Muscle of leg (tissue), 16 donors: ENCODE measurements at places on chromosomes 7 and 10.
A peak's percentile ranks its signal among the peaks of the same experiment; 100 is the strongest.

DNA sequence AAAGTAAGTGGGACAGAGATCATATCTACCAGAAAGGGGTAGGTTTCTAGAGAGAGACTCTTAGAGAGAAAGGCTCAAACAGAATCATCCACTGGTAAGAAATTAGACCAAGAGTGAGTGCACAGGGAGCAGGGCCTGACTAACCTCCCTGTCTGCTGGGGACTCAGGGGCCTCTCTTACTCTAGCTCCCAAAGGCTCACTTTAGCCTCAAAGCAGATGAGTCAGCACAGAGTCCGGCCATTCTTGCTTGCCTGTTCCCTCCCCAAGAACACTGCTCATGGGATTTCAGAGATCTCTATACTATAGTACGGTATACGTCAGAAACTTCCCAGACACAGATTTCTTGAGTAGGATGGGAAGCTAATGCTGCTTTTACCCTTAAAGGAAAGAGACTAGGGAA, 32.7 kb downstream of the RBM28 start:
- DNase-seq: no peak
- peaks cover 61% of the 10 kb centered on the region for H3K36me3 ChIP-seq
- H3K4me3 ChIP-seq: no peak overlapping the region
- no peaks in the 10 kb centered on the region for H3K27me3 ChIP-seq

- H3K27me3 ChIP-seq: no peaks in the 10 kb centered on the region
- H3K36me3 ChIP-seq: no peaks in the 10 kb centered on the region
Measured at GRCh38 chr7:99106411-99106810, 37.5 kb downstream of the SMURF1 start.

GRCh38 chr10:101000127-101000914, 713 bp downstream of the LZTS2 start:
- peaks cover 33% of the 10 kb centered on the region for H3K36me3 ChIP-seq
- peak overlapping the region; percentile 67 for H3K4me3 ChIP-seq
- H3K27me3 ChIP-seq: no peaks in the 10 kb centered on the region
- H3K4me1 ChIP-seq: peaks cover 70% of the 10 kb centered on the region

- peaks cover 15% of the 10 kb centered on the region for H3K4me1 ChIP-seq
- H3K27ac ChIP-seq: no peak overlapping the region
- peaks cover 2% of the 10 kb centered on the region for H3K36me3 ChIP-seq
- peaks cover 6% of the 10 kb centered on the region for H3K27me3 ChIP-seq
- no peak overlapping the region for H3K4me3 ChIP-seq
Measured at GRCh38 chr7:149498811-149499210, 1.2 kb upstream of the ZNF746 start.

DNA sequence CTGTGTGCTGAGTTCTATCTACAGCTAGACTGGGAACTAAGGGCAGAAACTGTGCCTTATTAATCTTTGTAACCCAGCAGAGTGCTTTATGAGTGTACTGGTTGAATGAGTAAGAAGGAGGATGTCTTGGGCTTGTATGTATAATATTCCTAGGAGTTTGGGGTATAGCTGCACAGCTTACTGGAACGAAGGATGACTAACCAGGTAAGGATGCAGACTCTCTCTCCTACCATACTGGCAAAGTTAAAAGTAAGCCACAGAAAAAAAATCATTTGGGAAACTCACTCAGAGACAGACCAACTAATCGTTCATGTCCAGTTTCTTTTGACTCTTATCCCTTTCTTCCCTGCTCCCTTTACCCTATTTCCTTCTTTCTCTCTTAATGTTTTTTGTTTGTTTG, 1.4 kb upstream of the DHTKD1 start:
- no peak for DNase-seq
- H3K4me3 ChIP-seq: no peak overlapping the region
- peaks cover 7% of the 10 kb centered on the region for H3K4me1 ChIP-seq
- no peak overlapping the region for H3K27ac ChIP-seq

GRCh38 chr10:9010931-9011670, 956.6 kb downstream of the GATA3 start:
- H3K27ac ChIP-seq: no peak overlapping the region
- no peaks in the 10 kb centered on the region for H3K4me1 ChIP-seq
- H3K36me3 ChIP-seq: no peaks in the 10 kb centered on the region
- H3K4me3 ChIP-seq: no peak overlapping the region
- H3K27me3 ChIP-seq: no peaks in the 10 kb centered on the region

DNA sequence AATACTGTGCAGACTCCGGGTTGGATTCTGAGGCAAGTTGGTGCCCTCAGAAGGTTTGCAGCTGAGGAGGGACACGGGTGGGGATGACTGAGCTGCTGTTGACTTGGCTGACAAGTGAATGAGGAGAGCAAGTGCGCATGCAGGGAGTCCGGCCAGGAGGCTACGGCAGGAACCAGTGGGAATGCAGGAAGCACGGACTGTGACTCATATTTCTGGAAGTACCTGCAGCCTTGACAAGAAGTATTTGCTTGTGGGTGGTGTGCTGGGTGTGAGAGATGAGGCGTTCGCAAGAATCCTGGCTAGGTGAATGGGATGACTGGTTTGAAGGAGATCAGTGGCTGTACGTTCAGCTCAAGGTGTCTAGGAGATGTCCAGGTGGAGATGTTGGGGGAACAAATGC, 30.8 kb upstream of the FXYD4 start:
- peaks cover 4% of the 10 kb centered on the region for H3K4me1 ChIP-seq
- H3K27ac ChIP-seq: no peak overlapping the region
- DNase-seq: no peak
- H3K27me3 ChIP-seq: no peaks in the 10 kb centered on the region
- H3K4me3 ChIP-seq: no peak overlapping the region

- H3K36me3 ChIP-seq: no peaks in the 10 kb centered on the region
- H3K4me1 ChIP-seq: peaks cover 6% of the 10 kb centered on the region
- peak; percentile 95 for DNase-seq
- H3K4me3 ChIP-seq: no peak overlapping the region
- H3K27ac ChIP-seq: no peak overlapping the region
Measured at GRCh38 chr7:87512906-87513305, 37.4 kb upstream of the ABCB4 start.

- H3K27ac ChIP-seq: no peak overlapping the region
- DNase-seq: no peak
- H3K4me1 ChIP-seq: peaks cover 12% of the 10 kb centered on the region
- H3K4me3 ChIP-seq: no peak overlapping the region
- H3K36me3 ChIP-seq: no peaks in the 10 kb centered on the region
Measured at GRCh38 chr7:151888079-151889067, 11.5 kb upstream of the PRKAG2 start.

GRCh38 chr7:24318326-24318725, 34.3 kb downstream of the NPY start:
- no peaks in the 10 kb centered on the region for H3K27me3 ChIP-seq
- no peak overlapping the region for H3K4me3 ChIP-seq
- no peaks in the 10 kb centered on the region for H3K4me1 ChIP-seq
- H3K36me3 ChIP-seq: no peaks in the 10 kb centered on the region

DNA sequence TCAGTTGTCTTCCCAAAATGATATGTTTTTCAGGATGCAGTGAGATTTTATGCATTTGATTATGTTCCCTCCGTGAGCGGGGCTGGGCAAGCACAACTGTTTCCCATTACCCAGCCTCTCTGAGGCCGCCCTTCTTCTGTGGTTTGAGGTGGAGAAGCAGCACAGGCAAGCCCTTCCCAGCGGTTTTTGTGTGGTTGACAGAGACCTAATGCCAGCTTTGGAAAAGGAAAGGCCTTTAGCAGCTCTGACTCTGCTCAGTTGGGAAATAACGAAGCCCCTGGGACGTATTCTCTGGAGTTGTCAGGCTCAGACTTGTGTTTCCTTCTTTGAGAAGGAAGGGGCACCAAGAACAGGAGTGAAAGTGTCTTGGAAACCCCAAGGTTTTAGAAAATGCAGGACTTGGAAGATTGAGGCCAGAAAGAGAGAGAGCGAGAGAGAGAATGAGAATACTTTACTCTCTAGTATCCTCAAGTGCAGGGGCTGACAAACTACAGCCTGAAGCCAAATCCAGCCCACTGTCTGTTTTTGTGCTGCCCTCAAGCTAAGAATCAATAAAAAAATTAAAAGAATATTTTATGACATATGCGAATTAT, 20.6 kb upstream of the PDCD4 start:
- DNase-seq: peak; percentile 53
- H3K36me3 ChIP-seq: no peaks in the 10 kb centered on the region
- H3K4me3 ChIP-seq: no peak overlapping the region
- H3K27me3 ChIP-seq: no peaks in the 10 kb centered on the region

- no peak overlapping the region for H3K4me3 ChIP-seq
- H3K4me1 ChIP-seq: peaks cover 33% of the 10 kb centered on the region
- H3K27me3 ChIP-seq: no peaks in the 10 kb centered on the region
- H3K27ac ChIP-seq: no peak overlapping the region
- no peaks in the 10 kb centered on the region for H3K36me3 ChIP-seq
- no peak for DNase-seq
Measured at GRCh38 chr7:2821842-2822507, 22.1 kb downstream of the GNA12 start.

DNA sequence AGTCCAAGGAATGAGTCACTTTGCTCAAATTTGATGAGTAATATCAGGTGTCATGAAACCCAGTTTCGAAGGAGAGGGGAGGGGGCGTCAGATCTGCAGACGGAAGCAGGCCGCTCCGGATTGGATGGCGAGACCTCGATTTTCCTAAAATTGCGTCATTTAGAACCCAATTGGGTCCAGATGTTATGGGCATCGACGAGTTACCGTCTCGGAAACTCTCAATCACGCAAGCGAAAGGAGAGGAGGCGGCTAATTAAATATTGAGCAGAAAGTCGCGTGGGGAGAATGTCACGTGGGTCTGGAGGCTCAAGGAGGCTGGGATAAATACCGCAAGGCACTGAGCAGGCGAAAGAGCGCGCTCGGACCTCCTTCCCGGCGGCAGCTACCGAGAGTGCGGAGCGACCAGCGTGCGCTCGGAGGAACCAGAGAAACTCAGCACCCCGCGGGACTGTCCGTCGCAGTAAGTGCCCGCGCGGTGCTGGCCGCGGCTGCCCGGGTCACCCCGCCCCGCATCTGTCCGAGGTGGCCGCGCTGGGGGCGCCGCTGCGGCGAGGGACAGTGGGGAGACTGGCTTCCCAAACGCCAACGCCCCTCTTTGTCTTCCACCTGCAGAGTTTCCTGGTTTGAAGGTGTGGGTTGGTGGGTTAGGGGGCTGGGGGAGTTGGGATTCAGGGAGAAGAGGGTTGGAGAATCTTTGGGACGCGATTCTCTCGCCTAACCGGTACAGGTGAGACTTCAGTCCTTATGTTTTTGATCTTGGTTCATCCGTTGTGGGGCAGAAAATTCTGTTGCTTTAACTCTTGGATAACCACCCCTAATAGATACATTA, at the start of gene TAC1:
Gene TAC1, plus strand, starts transcription at position 351 of the 829 bp plus-strand sequence. CDS start 527 bp downstream, outside the sequence.
- H3K27me3 ChIP-seq: peaks cover 38% of the 10 kb centered on the region
- H3K4me1 ChIP-seq: peaks cover 22% of the 10 kb centered on the region
- DNase-seq: peak; percentile 58
- H3K36me3 ChIP-seq: no peaks in the 10 kb centered on the region

DNA sequence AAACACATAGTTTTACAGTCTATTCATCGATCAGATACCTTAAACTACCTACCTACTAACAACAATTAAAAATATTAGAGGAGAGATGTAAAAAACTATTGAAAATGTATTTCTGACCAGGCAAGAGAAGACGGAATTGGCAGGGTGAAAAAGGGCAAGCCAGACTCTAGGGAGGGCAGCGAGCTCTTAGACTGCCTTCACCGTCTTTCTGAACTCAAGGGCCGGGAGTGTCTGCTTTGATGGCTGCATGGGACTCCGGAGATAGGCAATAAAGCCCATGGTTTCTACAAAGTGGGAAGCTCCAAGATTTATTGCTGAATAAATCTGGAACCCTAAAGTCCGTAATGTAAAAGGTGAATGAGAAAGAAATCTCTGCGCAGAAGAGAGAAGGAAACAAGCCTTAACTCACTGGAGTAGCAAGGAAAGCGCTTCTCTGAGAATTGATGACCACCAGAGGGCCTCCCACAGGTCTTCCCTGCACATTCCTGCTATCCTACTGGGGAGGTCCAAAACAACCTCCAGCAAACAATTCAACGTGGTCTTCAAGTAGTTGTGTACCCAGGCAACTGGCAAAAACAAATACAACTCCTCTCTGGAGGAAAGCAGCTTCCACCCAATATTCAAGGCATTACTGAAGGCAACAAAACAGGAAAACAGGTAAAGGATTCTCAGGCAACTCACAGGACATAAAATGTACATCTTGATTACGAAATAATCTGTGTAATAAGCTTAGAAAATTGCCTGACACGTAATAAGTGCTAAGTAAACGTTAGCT, 181.3 kb downstream of the SDK1 start:
- H3K4me3 ChIP-seq: no peak overlapping the region
- no peaks in the 10 kb centered on the region for H3K27me3 ChIP-seq
- H3K36me3 ChIP-seq: no peaks in the 10 kb centered on the region
- peak; percentile 44 for DNase-seq

GRCh38 chr10:11468126-11468742, 143.2 kb downstream of the USP6NL start:
- no peak for DNase-seq
- H3K27me3 ChIP-seq: no peaks in the 10 kb centered on the region
- no peak overlapping the region for H3K27ac ChIP-seq

DNA sequence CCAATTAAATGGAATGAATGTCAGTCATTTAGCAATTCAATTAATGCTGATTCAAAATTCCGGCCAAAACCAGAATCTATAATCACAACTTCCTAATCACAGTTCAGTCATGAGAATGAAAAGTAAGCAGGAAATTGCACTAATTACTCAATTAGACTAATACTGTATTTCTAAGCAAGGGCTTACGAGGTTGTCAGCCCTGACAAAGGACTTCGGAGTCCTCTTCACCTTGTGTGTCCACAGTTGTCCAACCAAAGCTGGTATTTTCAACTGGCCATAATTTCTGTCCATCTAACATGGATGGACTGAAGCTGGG, 17.4 kb downstream of the CPA1 start:
- peaks cover 25% of the 10 kb centered on the region for H3K36me3 ChIP-seq
- no peak for DNase-seq
- no peak overlapping the region for H3K4me3 ChIP-seq
- H3K27me3 ChIP-seq: no peaks in the 10 kb centered on the region
- peak overlapping the region; percentile 88 for H3K27ac ChIP-seq

DNA sequence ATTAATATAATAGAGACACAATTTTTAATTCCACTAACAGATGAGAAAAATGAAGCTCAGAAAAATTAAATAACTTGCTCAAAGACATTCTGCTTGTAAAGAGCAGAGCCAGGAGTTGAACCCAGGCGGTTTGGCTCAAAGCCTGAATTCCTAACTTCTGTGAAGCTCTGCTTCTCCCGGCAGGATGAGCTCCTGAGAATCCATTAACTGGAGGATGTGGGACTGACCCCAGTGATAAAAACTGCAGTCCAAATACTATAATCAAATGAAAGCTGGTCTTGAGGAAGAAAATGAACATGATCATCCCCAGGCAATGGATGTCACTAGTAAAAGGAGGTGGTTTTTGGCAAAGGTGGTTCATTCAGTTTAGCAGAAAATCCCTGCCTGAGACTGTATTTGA, 898.2 kb downstream of the CCSER2 start:
- DNase-seq: no peak
- H3K4me3 ChIP-seq: no peak overlapping the region
- H3K4me1 ChIP-seq: no peaks in the 10 kb centered on the region
- no peak overlapping the region for H3K27ac ChIP-seq
- H3K36me3 ChIP-seq: no peaks in the 10 kb centered on the region

DNA sequence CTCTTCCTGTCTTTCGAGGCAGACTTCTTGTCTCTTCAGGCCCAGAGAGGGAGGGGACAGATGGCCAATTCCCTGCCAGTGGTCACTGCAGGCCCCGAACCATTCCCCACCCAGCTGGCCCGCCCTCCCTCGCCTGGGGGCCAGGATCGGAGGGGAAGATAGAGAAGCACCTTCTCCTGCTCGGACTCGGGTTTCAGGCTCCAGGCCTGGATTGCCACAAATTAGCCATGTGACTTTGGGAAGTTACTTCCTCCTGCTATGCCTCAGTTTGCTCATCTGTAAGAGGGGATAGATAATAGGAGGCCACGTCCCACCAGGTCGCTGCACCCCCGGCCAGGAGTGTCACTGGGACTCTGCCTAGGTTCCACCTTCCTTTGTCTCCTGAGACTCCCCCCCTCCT, 24.8 kb upstream of the PPP2R2D start:
- no peak overlapping the region for H3K27ac ChIP-seq
- peaks cover 5% of the 10 kb centered on the region for H3K4me1 ChIP-seq
- H3K27me3 ChIP-seq: peaks cover 12% of the 10 kb centered on the region
- no peaks in the 10 kb centered on the region for H3K36me3 ChIP-seq
